ENCODE measurements at places on chromosomes 1 and 21. TPM values are rescaled to one million over a fixed set of nuclear protein-coding genes. Genes with fewer than 3 reads are reported as not detected.

SPRR2F gene
- total RNA-seq, result not detected

KCNH1 gene
- 1.3 TPM for total RNA-seq

CFAP74 gene
- total RNA-seq, result not detected

MAP3K21 gene
- 0.06 TPM for total RNA-seq

ELF3 gene
- total RNA-seq, result 0.09 TPM

ZFP69 gene
- 2.1 TPM for total RNA-seq

FCRLA gene
- 4.3 TPM for total RNA-seq

IGSF3 gene
- total RNA-seq, result not detected

DNA sequence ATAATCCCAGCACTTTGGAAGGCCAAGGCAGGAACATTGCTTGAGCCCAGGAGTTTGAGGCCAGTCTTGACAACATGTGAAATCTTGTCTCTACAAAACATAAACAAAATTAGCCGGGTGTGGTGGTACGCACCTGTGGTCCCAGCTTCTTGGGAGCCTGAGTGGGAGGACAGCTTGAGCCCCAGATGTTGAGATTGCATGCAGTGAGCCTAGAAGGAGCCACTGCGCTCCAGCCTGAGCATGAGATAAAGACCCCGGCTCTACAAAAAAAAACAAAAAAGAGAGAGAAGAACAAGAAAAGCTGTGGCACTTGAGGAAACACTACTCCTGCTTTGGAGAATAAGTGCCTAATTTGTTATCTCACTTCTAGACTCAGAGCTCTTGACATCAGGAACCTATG is 146.6 kb downstream of the GLUL start:
- no peak for DNase-seq

DNA sequence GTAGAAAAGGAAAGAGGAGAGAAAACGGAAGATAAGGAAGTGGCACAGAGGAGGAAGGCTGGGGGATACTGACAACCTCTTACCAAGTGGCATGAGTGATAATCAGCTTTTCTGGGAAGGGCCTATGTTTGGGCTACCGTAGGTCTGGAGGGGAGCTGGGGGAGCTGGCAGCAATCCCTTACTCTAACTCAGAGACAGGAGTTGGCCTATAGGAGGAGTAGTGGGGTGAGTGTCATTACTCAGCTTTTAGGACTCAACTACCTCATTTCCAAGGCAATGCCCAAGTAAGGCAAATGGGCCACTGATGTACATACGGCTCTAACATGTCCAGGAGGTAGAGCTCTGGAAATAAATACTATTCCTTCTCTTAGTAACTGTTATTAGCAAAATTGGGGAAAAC is 48.7 kb upstream of the DMRTA2 start:
- no peak for DNase-seq

DNA sequence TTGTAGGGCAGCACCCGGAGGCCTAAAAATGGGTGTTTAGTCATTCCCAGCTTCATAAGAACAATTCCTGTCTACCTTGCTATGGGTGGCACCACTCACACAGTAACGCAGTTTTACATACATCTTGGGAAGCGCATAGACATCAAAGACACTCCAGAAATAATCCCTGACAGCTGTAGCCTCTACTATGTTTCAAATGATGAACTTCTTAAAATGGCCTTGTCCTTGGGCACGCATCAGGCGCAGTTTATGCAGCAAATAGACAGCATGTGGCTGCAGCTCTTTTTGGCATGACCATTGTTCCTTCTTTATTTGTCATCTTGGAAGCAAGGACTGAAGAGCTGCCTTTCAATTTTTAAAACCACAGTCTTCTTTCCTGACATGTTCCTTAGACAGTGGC is 77.6 kb upstream of the CACYBP start:
- DNase-seq, result no peak

DNA sequence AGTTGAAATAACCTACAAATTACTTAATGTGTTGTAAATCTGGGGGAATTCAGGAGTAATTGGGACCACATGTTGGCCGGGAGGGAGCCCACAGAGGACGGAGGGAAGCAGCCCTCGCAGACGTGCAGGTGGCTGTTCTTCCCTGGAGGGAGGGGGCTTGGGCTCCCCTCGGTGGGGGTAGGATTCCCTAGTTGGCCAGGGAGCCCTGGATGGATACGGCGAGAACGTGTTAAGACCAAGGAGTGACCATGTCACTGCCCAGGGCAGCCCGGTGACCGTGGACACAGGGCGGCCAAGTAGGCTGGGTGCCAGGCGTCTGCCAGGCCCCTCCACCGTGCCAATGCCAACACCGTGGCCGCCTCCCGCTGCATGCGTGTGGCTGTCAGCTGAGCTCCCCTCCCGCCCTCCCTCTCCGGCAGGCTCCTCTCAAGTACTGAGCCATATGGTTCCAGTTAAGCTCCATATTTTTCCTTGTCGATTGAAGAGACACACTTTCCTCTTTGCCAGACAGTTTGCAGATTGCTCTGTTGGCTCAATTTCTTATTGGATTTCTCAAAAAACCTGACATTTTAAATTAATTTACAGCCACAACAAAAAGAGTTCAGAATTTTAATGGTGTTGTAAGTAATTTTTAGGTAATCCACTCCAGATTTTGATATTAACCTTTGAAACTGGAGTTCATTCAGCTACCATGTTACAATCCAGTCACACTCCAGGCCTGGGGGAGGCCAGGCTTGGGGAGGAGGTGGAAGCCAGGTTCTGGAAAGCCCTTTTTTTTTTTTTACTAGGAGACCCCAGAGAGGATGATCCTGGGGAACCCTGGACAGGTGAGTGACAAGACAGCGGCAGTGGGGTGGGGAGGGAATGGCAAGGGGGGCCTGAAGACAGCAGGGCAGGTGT is 71.2 kb downstream of the CASZ1 start:
- peak; percentile 23 for DNase-seq

DNA sequence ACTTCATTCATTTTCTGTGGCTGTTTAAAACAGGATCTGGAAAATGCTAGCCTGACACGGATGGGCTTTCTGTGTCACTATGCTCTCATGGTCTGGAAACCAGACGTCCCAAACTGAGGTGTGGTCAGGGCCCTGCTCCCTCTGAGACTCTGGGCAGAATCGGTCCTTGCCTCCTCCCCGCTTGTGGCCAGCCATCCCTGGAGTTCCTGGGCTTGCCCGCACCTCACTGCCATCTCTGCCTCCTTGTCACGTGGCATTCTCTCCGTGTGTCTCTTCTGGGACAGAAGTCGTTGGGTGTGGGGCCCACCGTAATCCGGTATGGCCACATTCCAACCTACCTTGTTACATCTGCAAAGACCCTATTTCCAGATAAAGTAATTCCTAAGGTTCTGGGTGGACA is 10.1 kb upstream of the ACTRT2 start:
- no peak for DNase-seq

GRCh38 chr1:211210965-211211364 is 48.2 kb upstream of the RCOR3 start:
- DNase-seq, result no peak

GRCh38 chr1:78006521-78006920 is 1.8 kb downstream of the DNAJB4 start:
- no peak for DNase-seq

DNA sequence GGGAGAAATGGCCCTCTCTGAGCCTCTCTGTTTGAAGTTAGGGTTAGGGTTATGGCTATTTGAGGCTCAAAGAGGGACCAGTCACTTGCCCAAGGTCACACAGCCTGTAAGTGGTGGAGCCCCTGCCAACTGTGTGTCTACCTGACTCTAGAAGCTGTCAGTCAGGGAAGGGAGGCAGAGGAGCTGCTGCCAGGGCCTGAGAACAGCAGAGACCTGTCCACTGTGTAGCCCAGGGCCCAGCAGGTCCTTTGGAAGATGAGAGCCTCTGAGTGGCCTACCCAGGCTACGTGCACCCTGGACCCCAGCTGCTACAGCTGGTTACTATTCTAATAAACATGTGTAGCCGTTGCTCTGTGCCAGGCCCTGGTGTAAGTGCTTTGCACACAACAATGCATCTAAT is 15.1 kb upstream of the EDN2 start:
- no peak for DNase-seq

DNA sequence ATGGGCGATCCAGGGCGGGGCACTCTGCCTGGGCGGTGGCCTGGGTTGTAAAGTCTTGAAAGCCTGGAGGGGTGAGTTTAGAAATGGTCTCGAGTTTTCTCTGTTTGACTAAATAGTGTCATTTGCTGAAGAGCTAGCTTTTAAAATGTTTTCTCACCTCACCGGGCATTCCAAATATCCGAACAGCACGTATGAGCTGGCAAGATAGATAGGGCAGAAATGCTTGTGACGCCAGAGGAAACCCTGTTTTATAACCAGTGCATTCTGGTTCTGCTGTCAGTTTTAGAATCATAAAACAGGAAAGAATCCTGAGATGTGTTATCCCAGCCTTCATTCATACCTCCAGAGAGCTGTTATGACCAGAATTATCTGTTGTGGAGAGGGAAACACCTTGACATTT is 725 bp downstream of the RTCA start:
- DNase-seq, result no peak

DNA sequence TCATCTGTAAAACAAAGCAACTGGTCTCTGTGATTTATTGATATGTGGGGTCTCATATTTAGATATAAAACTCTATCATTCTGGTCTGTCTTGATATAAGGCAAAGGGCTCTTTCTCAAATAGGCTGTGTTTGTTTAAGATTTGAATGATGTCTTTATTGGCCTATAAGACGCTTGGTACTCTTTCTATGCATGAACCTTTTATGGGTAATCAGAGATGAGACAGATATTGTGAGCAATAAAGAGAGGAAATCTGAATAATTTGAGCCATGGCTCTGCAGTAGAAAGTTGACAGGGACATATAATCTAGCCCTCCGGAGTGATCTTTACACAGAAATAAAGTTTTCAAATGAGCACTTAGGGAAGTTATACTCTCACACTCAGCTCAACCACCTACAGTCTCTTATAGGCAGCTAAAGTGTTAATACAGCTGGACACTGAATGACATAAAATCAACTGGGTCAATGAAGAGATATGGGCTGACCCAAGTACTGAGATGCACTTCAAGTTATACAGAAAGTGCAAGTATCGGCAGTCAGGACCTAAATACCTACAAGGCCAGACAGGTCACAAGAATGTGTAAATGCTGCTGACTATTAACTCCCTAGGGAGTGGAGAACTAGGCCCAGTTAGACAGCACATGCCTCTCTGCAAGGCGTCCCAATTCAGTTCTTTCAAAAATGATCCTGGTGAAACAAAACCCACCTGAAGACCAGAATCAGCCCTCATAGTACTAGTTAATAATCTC is 111.0 kb downstream of the PTPN14 start:
- no peak for DNase-seq

DNA sequence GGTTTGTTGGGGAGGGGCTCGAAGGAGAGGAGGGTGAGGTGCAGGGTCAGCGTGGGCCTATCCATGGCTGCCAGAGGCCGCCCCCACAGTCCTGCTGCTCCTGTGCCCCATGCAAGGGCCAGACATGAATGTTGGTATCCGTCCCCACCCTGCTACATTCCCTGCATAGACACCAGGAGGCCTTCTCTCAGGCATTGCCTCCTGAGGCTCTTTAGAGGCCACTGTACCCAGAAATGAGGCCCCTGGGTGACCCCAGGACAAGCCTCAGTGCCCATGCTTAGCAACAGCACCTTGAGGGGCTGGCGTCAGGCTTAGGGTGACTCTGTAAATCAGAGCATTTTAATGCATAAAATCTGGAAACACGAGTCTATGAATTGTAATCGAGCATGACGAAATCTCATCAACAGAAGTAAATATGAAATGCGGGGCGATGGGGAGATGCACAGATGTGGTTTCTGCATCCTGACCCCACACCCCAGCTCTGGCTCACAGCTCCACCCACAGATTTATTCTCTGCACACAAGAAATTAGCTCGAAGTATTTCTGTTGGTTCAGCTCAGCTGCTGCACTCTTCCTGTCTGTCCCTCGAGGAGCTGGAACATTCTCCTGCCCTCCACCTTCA is 124.0 kb upstream of the CSF3R start:
- DNase-seq, result no peak

DNA sequence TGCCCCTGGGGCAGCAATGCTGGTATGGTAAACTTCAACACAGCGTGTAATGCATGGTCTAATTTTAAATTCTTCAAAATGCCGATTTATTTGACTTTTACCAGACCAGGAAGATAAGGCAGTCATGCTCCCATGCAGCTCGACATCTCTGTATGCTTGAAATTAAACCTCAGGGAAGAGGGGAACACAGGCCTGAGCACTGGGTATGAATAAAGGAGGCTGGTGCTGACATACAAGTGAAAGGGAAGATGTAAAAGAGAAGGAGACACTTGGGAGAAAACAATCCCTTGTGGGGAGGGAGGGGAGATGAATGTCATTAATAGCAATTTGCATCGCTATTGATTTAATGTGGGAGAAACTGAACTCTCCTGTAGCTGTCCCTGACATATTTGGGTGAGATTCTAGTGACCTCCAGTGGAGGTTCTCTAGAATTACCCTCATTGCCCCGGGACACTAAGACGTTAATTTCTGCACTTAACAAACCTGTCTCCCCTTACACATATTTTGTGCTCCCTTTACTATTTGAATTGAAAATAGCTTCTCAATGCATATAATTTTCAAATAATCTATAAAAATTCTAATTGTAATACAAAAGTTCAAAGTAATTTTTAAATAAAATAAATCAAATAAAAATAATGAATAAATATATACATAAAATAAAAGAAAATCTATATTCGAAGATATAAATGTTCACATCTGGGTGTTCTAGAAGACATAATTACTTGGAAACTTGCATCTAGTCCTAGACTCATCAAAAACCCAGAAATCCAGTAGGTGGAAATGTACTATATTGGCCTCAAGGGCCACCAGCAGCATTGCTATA is 283.1 kb downstream of the LMX1A start:
- peak; percentile 39 for DNase-seq

DNA sequence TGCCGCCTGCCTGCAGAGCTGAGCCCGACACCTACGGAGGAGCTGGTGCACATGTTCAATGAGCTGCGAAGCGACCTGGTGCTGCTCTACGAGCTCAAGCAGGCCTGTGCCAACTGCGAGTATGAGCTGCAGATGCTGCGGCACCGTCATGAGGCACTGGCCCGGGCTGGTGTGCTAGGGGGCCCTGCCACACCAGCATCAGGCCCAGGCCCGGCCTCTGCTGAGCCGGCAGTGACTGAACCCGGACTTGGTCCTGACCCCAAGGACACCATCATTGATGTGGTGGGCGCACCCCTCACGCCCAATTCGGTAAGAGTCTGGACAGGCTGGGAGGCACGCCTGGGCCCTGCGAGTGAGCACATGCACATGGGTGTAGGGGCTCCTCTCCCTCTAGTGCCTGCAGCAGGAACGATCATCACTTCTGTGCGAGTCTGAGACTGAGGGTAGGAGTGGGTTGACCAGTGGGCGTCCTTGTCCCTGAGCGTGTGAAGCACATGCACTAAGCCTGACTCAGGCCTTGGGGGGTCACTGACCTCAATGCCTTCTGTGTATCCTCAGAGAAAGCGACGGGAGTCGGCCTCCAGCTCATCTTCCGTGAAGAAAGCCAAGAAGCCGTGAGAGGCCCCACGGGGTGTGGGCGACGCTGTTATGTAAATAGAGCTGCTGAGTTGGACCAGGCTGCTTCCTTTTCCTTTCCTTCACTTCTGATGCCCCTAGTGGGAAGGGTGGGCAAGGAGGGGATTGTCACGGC is 6.9 kb downstream of the DMAP1 start:
- DNase-seq, result peak; percentile 82

GRCh38 chr1:155984341-155984740 is 6.0 kb upstream of the ARHGEF2 start:
- DNase-seq, result no peak
